Fibroblast of lung (primary cell): ENCODE measurements at places on chromosomes 1 and 21.

DNA sequence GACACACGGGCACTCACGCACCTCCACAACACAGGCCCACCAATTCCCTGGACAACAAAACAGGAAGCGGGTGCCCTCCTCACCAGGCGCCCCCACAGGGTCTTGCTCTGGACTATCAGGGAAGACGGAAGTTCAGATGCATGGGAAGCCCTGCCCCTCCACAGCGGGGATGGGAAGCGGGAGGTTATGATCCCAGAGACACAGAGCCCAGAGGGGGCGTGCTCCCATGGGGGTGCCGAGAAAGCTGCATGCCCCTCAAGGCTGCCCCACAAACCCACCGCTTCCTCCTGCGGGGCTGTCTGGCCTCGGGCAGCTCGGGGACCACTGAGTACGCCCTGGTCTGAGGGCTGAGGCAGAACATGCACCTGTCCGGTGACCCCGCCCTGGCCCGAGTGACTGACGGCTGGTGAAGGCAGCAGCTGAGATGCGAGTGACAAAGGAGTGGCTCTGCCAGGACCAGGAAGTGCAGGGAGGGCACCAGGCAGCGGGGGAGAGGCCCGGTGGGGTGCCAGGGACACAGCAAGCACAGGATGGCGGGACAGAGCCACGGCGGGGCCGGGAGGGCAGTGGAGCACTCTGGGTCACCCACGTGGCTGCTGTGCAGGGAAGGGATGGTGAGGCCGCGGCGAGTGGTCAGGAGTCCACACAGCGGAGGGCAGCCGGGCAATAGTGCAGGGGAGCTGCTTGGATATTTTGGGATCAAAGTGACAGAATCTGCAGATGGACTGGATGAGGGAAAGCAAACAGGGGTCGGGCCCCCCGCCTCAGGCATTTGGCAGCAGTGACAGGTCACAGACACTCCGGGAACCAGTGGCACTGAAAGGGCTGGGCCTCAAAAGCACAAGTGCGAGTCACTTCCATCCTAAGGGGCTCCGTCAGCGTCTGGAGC is 18.6 kb downstream of the NADK start:
- no peak for DNase-seq

DNA sequence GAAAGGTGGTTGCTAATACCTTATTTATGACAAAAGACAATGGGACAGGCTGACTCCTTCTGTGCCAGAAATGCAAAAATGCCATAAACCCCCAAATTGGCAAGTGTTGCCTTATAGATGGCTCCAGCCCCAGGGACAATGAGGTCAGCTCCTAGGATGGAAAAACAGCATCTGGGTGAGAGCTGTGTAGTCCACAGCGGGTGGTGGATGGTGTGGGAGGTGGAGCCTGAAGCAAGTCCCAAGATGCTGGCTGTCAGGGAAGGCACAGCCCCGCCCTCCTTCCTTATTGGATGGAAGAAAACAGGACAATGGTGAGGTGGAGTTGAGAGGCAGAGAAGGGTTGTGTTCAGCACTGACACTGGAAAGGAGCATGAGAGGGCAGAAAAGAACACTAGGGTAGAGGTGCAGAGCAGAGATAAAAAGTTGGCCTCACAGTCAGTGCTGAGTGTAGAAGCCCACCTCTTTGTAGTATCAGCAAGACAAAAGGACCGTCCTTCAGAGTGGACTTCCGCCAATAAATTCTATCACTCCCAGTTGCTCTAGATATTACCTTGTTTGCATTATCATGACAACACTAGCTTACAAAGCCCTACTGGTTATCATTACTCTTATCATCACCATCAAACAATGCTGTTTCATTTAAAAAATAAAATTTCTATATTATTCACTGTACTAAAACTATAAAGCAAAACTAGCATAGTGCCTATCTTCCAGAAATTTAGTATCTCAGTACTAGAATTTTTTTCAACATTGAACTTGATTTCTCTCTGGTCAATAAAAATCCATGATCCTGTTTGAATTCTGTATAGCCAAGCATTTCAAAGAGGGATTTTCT is 3.7 kb upstream of the SDE2 start:
- no peak for DNase-seq

- no peak for DNase-seq
These were observed 3.7 kb downstream of the ADAMTSL4 start for GRCh38 chr1:150552911-150553289.

DNA sequence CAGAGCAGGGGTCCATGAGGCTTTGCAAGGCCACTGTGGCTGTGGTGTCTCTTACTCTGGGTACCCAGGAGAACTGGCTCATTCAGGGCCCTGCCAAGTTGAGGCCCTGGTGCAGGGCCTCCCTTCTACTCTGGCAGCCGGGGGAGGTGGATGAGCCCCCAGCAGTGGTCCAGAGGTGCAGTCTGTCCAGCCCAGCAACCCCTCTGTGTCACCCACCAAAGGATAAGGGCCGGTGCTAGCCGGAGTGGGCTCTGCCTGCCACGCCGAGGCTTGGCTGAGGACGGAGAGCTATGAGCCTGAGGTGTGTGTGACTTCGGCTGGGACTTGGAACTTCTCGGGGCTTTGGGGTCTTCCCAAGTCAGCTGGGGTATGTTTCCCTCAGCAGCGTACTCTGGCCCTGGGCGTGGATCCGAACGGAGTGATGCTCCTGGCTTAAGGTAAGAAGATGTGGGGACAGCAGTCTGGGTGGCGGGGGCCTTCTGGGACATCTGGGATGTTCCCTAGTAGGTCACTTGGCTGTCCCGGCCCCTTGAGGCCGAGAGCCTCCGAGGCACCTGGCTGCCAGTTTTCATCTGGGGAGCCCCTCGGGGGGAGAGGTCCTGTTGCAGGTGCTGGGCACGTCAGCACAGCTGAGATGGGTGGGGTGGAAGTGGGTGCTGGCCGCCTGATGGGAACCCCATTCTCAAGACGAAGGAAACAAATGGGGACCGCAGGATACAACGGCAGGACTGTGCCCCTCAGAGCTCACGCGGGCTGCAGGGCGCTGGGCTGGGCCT is 25.9 kb downstream of the RUNX3 start:
- no peak for DNase-seq

DNA sequence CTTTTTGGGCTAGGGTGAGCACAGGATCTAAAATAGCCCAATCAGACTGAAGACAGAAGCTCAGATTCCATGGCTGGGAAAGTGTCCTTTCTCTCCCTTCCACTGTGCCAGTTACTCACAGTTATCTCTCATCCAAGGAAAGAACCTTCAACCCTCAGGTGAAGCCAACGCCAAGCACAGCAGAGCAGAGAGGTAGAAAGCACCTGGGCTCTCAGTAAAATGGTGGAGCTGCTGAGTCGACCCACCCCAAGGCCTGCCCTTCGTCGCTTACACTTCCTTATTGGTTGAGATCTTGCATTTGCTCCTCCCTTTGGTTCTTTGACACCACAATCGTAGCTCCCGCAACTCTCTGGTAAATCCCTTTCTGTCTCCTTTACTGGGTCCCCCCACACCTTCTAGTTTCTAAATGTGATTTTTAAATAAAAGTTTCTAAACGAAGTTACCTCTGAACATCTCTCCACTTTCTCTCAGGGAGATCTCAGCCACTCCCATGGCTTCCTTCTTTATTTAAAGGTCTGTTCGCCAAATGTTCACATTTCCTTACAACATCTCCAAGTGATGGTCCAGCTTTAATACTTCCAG is 27.5 kb upstream of the SLC30A1 start:
- DNase-seq, result no peak

DNA sequence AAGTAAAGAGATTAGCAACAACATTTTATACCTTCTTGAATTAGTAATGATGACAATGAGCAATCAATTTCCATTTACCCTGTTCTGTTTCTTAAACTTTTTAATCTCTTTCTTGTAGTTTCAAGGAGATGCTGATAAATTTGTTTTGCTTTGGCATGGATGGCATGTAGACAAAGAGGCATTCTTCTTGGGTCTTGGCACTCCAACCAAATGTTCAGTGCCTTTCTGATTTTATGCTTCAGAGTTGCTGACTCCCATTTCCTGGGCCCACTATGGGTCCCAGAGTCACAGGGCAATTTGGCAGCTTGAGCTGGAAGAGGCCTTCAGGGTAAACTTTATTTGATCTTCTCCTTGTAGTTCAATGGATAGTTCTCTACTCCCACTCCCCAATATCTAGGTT is 42.1 kb upstream of the OSBPL9 start:
- no peak for DNase-seq
